ENCODE measurements at places on chromosomes 5 and 9.

- DNase-seq: no peak
Measured at GRCh38 chr5:34475249-34475966, 180.7 kb upstream of the RAI14 start.

- DNase-seq: no peak
Measured at GRCh38 chr9:71918419-71918818, 7.0 kb downstream of the C9orf85 start.

DNA sequence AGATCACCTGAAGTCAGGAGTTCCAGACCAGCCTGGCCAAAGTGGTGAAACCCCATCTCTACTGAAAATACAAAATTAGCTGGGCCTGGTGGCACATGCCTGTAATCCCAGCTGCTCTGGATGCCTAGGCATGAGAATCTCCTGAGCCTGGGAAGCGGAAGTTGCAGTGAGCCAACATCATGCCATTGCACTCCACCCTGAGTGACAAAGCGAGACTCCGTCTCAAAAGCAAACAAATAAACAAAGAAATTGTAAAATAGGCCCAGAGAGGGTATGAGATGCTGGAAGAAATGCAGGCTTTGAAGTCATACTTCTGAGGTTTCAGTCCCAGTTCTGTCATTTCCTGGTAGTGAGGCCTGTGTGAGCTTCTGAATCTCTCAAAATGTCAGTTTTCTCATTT lies 5.3 kb upstream of the ARHGEF37 start:
- no peak for DNase-seq

GRCh38 chr9:108040783-108041182 lies 551.2 kb upstream of the KLF4 start:
- DNase-seq: no peak

DNA sequence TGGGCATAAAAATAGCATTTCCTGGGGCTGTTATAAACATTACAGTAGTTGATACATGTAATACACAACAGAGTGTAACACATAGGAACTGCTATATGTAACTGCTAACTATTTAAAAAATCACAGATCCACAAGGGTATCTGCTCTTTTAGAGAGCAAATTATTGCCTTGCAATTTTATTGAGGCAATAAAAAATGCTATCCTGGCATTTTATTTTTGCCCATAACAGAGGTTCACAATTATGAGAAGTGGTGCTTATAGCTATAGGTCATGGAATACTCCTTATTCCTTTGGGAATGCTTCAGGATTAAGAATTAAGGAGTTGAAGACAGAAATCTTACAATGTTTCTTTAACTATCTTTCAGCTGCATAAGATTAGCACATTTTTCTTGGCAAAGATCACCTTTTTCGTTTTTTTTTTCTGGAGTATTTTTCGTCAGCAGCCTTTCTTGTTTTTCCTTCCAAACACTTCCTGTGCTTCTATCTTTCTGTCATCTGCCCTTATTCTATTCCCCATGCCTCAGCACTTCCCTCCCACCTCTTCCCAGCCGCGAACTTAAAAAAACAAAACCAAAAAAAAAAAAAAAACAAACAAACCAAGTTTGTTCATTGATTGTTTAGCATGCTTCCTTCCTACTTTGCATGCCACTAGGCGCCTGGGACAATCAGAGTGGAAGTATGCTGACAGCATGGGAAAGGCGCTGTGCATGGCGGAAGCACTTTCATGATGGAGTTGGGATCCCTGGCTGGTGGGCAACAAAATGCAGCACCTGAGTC lies 264.2 kb downstream of the MAST4 start:
- no peak for DNase-seq

- no peak for DNase-seq
Measured at GRCh38 chr5:98415663-98416062, 357.8 kb upstream of the RGMB start.

- no peak for DNase-seq
Measured at GRCh38 chr9:99029083-99029645, 75.7 kb upstream of the TGFBR1 start.

Data from stimulated activated CD4-positive, alpha-beta T cell treated with anti-CD3 and anti-CD28 coated beads, Interleukin-1b, Interleukin-23, amount 100 ng/mL, for 1 hour (primary cell).